Stimulated activated CD8-positive, alpha-beta memory T cell treated with anti-CD3 and anti-CD28 coated beads, Interleukin-4, amount 100 ng/mL, for 24 hours (primary cell): ENCODE measurements at places on chromosomes 11 and 22.

DNA sequence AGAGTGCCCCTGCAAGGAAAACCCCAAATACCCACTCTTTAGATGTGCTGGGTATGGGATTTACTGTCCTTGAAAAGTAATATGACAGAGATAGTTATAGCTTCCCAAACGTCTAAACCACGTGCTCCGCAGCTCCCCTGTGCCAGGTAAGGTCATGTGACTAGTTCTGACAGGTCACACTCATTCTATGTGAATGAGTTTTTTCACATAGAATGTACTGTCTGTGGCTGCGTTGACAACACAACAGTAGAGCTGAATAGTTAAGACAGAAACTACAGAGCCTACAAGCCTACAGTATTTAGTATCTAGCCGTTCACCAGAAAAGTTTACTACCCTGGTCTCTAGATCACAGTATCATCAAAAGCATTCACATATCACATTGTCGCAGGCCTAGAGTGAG, 236.2 kb downstream of the ETS1 start:
- no peak for DNase-seq

DNA sequence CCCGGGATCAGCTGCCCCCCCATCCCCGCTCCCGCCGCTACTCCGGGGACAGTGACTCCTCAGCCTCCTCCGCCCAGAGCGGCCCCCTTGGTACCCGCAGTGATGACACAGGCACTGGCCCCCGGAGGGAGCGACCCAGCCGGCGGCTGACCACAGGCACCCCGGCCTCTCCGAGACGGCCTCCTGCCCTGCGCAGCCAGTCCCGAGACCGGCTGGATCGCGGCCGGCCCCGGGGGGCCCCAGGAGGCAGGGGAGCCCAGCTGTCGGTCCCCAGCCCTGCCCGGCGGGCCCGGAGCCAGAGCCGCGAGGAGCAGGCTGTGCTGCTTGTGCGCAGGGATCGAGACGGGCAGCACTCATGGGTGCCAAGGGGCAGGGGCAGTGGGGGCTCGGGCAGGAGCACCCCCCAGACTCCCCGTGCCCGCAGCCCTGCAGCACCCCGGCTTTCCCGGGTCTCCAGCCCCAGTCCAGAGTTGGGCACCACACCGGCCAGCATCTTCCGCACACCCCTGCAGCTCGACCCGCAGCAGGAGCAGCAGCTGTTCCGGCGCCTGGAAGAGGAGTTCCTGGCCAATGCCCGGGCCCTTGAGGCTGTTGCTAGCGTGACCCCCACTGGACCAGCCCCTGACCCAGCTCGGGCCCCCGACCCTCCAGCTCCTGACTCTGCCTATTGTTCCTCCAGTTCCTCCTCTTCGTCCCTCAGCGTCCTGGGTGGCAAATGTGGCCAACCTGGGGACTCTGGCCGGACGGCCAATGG, 3.9 kb downstream of the RASL10A start:
- DNase-seq: no peak

DNA sequence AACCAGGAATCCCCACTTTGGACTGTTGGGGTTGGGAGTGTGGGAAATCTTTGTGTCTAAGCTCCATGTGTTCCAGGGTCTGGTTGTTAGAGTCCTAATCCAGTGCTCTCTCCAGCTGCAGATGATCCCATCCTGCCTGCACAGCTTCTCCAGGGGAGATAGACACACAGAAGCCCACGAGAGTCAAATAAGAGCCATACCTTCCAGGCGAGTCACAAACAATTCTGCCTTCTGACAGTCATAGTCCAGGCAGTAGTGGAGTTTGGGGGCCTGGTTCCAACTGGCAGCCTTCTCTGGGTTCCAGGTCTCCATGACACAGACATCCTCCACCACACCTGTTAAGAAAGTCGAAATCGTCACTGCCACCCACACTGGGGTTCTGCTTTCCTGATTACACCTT, 32.1 kb downstream of the SYT13 start:
- DNase-seq: no peak

DNA sequence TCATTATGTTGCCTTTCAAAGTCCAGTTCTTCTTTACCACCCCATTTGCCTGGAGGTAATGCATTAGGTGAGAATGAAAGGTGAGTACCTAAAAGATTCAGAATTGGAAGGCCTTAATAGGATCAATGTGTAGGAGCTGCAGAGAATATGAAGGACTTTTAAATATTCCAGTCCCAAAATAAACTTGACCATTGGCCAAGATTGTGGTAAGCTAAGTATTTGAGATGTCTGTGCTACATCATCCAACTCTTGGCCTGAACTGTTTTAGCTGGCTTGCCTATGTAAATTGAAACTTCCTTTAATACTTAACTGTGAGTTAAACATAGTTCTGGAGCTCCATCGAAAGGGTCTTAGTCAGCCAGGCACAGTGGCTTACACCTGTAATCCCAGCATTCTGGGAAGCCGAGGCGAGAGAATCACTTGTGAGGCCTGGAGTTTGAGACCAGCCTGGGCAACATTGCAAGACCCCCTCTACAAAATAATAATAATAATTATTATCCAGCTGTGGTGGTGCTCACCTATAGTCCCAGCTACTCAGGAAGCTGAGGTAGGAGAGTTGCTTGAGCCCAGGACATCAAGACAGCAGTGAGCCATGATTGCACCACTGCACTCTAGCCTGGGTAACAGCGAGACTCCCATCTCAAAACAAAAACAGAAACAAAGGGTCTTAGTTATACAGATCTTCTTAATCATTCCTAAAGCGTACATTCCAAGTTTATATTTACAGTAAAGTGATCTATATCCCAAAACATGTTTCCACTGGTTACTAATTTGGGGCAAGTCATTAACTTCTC, 29.8 kb downstream of the MTMR3 start:
- no peak for DNase-seq

DNA sequence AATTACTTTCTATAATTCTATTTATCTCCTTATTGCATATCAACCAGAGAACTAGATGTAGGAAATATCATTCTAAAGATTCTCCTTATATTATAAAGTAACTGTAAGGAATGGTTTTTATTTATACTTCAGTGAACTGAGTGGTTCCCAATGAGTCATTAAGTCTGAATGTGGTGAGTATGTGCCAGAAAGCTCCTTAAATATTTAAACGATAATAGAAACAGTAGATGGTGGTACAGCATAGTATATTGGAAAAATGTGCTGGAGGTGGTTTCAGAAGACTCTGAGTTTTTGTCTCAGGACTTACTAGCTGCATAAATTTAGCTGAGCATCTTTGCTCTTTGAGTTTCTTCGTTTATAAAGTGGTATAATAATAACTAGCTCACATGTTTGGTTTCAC, 653.5 kb downstream of the FAM181B start:
- DNase-seq: no peak

DNA sequence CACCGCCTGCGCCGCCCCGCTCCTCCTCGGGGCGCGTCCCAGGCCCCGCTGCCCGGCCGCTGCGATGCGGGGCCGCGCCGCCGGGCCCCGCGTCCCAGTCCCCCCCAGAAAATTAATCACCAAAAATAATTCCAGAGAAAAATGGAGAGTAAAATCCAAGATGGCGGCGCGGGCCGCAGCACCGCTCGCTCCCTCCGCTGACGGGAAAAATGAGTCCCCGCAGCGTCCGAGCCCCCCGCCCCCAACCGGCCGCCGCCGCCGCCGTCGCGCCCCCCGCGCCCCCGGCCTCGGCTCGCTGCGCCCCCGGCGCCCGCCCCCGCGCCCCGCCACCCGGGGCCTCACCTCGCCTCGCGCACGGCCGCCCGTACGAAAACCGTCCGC, at the start of gene KMT5B:
TSS of gene KMT5B (minus strand) at position 162 of the 381 bp plus-strand sequence. CDS start 23,220 bp downstream, outside the sequence.
- peak; percentile 37 for DNase-seq

- DNase-seq: no peak
Measured at GRCh38 chr11:28490773-28491382, 382.7 kb downstream of the METTL15 start.

GRCh38 chr22:42160830-42161696, 30.5 kb upstream of the CYP2D6 start:
- DNase-seq: no peak

DNA sequence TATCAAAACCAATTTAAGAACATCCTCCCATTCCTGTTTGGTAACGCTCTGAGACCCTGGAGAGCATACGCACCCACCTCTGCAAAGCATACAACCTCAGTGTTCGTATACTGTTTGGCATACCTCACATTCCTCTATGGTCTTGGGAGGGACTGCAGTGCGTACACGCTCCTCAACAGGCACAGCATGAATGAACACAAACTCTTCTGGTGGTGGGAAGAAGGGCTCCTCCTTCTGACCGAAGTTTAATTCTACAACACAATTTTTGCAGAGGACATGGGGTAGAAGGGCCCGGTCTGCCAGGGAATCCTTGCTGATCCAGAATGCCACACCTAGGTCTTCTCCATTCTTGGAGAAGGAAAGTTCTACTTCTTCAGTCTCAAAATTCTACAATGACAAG, 5.3 kb downstream of the HNRNPUL2 start:
- DNase-seq: no peak

DNA sequence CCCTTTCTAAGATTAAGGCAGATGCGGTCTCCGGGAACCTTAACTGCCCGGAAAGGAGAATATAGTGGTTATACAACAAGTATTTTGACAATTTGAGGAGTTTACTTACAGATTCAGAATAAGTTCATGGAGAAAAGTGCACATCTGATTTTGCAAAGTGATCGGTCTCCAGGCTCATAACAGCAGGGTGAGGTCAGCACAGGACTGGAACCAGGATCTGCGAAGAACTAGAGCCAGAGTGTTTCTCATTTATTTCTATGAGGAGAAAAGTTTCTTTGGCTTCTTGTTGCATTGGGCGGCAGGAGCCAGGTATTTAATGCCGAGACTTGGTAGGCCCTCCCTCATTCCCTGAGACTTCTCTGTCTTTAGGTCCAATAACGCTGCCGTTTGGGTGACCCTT, 3.7 kb downstream of the ADAMTS15 start:
- no peak for DNase-seq

DNA sequence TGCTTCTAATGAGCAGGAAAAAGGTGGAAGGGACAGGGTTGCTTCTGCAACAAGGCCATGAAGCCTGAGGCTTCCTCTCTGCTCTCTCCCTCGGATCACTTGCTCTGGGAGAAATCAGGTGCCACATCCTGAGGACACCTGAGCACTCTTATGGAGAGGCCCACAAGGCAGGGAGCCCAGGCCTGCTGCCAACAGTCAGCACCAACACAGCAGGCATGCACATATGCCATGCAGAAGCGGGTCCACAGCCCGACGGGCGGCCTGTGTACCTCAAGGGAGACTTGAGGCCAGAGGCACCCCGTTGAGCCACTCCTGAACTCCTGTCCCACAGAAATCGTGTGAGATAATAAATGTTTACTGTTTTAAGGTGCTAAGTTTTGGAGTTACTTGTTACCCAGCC, 9.5 kb downstream of the TTLL12 start:
- DNase-seq: no peak

DNA sequence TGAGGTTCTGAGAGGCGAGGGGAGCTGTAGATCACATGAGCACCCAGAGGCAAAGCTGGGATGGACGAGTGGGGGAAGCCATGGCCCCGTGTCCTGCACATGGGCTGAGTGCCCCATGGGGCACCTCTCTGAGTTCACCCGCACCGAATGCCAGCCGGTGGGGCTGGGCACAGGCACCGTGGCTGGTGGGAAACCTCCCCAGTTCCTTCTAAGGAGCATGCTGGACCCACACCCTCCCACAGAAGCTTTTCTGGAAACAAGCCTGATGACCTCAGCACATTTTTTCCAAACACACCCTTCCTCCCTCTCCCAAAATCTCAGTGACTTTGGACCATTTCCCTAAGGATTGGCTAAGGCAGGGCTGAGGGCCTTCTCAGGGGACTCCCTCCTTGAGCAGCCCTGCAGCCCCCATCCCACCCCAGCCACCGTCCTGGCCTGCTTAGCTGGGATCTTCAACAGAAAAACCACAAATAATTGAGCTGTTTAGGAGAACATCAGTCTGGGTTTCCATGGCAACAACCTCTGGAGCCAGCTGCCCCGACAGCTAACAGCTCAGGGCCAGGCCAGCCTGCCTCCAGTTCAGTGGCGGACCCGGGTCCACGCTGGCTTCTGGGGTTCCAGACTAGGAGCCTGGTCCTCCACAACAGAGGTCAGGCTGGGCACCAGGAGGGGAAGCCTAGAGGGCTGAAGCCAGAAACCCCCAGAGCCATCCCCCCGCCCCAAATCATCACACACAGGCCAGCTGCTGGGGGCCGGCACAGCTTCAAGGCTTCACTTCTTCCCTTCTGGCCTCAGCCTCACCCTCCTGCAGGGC, 18.1 kb upstream of the LINC01488 start:
- DNase-seq: no peak

DNA sequence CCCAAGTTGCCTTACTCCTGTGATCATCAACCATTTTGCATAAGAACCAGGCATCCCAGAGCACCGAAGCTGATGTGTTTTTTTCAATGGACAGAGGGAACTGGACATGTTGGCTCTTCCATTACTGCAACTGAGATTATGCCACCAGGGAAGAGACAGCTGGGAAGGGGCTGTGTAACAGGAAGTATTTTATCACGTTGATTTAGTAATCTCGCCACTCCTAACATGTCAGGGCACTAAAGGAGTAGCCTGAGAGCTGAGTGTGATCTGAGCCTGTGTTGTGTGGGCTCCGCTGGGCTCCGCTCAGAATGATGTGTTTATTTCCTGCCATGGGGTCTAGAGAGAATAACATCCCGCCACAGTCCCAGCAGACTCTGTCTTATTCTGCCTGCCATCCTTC, 165.4 kb downstream of the GRIK4 start:
- DNase-seq: no peak
